Stimulated activated naive CD4-positive, alpha-beta T cell (primary cell): ENCODE measurements at places on chromosomes 4 and X.

DNA sequence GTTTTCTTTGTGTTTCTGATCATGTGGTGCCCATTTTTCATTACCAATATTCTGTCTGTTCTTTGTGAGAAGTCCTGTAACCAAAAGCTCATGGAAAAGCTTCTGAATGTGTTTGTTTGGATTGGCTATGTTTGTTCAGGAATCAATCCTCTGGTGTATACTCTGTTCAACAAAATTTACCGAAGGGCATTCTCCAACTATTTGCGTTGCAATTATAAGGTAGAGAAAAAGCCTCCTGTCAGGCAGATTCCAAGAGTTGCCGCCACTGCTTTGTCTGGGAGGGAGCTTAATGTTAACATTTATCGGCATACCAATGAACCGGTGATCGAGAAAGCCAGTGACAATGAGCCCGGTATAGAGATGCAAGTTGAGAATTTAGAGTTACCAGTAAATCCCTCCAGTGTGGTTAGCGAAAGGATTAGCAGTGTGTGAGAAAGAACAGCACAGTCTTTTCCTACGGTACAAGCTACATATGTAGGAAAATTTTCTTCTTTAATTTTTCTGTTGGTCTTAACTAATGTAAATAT lies 110.4 kb downstream of the IL13RA2 start:
- DNase-seq = no peak

- DNase-seq = no peak
These were observed 115.9 kb downstream of the MAML3 start for GRCh38 chr4:140038031-140038533.

- DNase-seq = no peak
These were observed 19.3 kb downstream of the JAKMIP1 start for GRCh38 chr4:6180841-6181631.

GRCh38 chr4:24846716-24847115 lies 51.3 kb downstream of the SOD3 start:
- no peak for DNase-seq

DNA sequence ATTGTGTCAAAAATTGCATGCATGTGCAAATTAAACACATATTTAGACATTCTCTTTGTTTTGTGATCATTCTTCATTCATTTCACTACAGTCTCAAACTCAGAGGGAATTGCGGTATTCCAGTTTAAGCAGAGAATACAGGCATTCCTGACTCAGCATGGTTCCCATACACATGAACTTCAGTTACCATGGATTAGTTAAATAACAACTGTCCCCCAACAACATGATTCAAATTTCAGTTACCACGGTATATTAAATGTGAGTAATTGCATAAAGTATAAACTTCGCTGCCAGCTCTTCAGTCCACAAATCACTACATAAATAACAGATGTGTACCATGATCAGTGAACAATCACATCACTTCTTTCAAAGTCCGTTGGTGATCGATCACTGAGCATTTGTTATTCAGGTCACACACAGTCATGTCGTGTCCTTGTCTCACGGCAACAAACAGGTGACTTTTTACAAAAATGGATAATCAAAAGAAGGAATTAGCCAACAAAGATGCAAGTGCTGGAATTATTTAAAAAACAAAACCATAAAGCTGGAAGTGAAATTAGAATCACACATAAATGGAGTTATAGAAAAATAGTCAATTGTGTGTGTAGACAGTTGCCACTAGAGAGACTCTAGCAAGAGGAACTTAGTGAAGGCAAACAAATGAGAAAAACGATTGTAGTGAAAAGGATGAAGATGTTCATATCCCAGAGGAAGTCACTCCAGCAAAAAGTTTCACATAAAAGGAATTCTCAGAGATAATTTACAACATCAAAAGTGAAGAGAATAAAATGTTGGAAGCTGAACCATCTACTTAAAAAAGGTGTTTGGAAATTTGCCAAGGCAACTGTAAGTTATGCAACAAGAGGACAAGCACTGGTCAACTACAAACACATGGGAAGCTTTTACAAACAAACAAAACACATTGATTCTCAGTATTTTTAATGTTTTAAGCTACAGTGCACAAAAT lies 138.6 kb upstream of the SMARCAD1 start:
- no peak for DNase-seq

- no peak for DNase-seq
These were observed 17.9 kb upstream of the VEGFC start for GRCh38 chr4:176810481-176811249.

- no peak for DNase-seq
These were observed 70.9 kb upstream of the UGT2B7 start for GRCh38 chr4:69025191-69025998.

DNA sequence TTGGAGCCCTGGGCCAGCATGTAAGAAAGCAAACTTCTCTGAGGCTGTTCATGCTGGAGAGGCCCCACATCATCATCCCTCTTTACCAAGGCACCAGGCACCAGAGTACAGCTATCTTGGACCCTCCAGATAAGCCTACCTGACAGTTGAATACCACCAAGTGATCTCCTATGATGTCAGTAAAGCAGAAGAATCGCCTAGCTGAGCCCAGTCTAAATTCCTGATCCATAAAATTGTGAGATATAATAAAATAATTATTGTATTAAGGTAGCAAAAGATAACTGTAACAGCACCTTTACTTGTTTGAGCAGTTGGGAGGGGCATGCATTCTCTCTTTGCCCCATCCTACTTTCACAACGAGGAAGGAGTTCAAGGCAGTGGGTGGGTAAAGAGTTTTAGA lies 2.9 kb upstream of the UCP1 start:
- DNase-seq = no peak

- DNase-seq = no peak
These were observed 37.1 kb upstream of the SPARCL1 start for GRCh38 chr4:87566276-87566675.

GRCh38 chrX:6292599-6292998 lies 63.9 kb upstream of the NLGN4X start:
- no peak for DNase-seq

DNA sequence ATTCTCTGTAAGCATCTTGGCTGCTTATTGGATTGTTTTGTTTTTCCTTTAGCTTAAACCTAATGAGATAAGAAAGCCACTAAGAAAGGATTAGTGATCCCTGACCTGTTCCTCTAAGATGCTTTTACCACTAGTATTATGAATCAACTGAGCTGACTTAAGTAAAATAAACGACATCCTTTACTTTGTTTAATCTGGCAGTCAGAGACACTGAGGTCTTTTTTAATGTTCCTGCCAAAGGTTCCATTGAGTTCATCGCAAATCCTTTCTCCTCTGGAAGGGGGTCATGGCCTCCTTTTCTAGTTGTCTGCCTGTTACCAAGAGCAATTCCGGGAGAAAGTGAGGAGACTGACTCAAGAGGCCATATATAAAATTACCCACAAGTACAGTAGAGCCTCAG lies 1038.3 kb upstream of the SLIT2 start:
- no peak for DNase-seq

DNA sequence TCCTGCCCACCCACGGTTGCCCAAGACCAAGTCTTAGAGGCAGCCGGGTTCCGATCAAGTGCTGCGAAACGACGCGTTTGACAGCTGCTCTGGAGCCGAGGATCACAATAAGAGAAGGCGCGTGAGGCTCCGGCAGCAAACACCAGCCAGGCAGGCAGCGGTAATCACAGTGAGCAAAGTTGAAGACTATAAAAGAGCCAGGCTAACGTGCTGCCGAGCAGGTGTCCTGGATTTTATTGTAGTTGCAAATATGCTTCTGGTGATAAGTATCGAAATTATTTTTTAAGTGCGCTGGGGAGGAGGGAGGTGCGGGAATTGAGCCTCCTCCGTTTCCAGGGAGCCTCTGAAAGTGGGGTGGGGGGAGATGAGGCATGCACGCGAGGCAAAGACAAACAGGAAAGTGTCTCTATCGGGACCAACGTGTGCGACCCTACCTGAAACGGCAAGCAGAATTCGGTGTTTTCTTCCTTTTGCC lies 590 bp downstream of the GABRA2 start:
- DNase-seq = no peak

DNA sequence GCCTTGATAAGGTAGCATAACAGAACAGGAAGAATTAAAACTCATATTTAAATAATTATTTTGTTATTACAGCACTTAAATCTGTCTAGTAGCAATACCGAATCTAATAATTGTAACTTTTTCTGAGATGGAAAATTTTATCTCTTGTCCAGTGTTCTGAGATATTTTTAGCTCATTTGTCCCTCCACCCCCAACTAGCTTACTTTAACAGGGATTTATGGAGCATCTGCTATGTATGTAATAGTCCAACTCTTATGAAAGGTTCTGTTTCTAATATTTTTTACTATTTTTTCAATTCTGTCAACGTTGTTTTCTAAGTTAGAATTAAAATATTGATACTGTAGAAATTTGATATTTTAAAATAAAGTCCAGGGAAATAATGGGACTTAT lies 38.2 kb upstream of the NUDT6 start:
- no peak for DNase-seq

DNA sequence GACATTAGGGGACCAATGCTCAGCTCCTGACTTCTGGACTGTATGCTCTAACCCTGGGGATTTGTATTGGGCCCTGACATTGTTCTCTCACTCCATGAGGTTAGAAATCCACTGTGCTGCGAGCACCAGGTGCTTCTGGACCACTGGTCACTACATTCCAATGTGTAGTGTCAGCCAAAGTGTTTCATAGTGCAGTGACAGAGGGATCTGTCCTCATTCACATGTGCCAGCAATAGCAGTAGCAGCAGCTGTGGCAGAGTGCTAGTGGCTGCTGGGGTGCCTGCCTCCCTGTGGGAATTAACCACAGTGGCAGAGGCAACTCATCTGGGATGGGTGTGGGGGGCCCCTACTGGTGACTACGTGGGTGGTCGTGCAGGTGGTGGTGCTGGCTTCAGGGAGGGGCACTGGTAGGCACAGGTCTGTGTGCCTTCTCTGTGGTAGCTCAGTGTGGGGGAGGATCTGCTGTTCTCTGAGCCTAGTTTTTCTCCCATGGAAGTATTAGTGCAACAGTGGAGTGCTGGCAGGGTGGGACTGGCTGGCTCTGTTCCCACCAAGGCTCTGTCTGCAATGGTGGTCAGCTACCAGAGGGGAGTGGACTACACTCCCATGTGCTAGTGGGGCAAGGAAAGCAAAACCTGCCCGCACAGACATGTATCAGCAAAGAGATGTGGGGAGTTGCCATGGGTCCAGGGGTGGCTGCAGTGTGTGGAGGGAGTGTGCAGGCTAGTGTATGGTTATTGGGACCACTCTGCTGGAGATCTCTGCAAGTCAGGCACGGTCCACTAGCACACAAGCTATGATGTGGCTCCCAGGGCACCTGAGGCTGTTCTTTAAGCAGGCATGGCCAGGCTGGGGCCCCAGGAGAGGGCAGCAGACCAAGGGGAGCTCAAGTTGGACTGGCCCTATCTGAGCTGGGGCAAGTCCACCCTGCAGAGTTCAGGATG lies 78.5 kb downstream of the SCLT1 start:
- no peak for DNase-seq

GRCh38 chrX:100418556-100418955 lies 8.5 kb upstream of the PCDH19 start:
- no peak for DNase-seq

DNA sequence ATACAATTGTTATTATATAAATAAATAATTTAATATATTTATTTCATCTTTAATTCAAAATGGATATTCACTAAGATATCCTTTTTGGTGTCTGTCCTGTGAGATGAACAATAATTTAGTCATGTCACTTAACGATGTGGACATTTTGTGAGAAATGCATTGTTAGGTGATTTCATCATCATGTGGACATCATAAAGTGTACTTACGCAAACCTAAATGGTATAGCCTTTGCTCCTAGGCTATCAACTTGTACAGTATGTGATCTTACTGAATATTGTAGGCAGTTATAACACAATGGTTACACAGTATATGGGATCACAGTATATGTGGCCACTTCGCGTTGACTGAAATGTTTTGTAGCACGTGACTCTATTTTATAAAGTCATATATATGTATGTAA lies 20.2 kb upstream of the CHRNA9 start:
- DNase-seq = no peak
